ENCODE measurements at places on chromosomes 7 and 10.

- H3K27me3 ChIP-seq: no peaks in the 10 kb centered on the region
- peak within 1 kb of the TSS; percentile 35 for H3K27ac ChIP-seq
- H3K36me3 ChIP-seq: no peaks in the 10 kb centered on the region
- H3K4me1 ChIP-seq: no peaks in the 10 kb centered on the region
Measured at GRCh38 chr10:126904818-126905701, at the start of gene DOCK1. DOCK1 (plus strand) TSS chr10:126905428; CDS start chr10:126905518, 90 bp downstream.

DNA sequence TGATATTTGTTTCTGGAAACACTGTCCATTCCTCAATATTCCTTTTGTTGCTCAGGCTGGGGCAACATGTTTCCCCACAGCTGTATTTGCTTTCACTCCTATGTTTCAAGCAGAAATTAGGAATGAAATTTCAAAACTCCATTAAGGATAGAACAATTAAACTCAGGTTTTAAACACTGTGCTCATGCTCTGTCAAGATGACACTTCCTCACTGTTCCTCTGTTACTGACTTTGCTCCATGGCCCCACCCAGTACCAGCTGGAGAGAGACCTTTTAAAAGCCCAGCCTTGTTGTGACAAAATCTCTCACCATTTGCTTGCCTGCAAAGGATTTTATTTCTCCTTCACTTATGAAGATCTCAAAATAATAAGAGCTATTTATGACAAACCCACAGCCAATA, 197.4 kb downstream of the ELMO1 start:
- H3K4me1 ChIP-seq: no peaks in the 10 kb centered on the region
- no peak overlapping the region for H3K27ac ChIP-seq
- DNase-seq: no peak

DNA sequence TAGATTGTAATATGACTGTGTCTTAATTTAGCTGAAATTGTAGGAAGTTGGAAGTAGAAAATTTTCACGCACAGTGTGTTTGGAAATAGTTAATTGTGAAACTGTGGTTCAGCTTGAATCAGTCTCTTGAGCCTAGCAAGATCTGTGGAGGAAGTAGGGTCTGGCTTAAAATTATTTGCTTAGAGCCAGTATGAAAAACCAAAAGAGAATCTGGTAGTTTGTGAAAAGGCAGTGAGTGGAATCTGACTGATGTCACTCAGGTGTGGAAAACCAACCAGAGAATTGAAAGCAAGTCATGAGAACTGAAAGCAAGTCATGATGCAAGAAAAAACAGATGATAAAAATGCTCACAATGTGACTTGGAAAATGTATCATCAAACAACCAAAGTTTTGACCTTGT, 11.5 kb downstream of the LIPJ start:
- H3K4me3 ChIP-seq: no peak overlapping the region
- H3K27me3 ChIP-seq: no peaks in the 10 kb centered on the region
- H3K4me1 ChIP-seq: no peaks in the 10 kb centered on the region
- H3K36me3 ChIP-seq: no peaks in the 10 kb centered on the region
- no peak for DNase-seq

- H3K27ac ChIP-seq: no peak overlapping the region
- H3K4me1 ChIP-seq: peaks cover 4% of the 10 kb centered on the region
- DNase-seq: no peak
- H3K27me3 ChIP-seq: no peaks in the 10 kb centered on the region
- no peaks in the 10 kb centered on the region for H3K36me3 ChIP-seq
- H3K4me3 ChIP-seq: no peak overlapping the region
Measured at GRCh38 chr10:48651839-48652238, 32.8 kb upstream of the WDFY4 start.

- no peak overlapping the region for H3K4me3 ChIP-seq
- no peaks in the 10 kb centered on the region for H3K27me3 ChIP-seq
- H3K36me3 ChIP-seq: no peaks in the 10 kb centered on the region
Measured at GRCh38 chr10:58888957-58889356, 287.5 kb upstream of the PHYHIPL start.

DNA sequence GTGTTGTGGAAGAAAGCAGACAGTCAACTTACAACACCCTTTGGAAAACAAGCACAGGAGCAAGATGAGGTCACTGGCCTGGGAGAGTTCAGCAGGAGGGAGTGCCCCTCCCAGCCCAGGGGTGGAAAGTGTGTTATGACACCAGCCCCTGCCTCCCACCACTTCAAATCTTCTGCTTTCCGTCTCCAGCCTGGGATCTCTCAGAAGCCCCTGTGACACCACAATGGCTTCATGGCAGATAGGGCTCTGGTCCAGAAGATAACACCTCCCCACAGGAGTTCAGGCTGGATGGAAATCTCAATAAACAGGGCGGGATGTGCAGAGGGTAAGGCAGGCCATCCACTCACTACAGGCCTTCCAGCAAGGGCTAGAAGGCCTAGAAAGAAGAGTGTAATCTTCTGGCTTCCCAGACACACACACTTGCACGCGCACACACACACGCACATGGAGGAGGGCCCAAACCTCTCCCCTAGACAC, 48.7 kb upstream of the ZMIZ1 start:
- H3K27me3 ChIP-seq: no peaks in the 10 kb centered on the region
- no peak overlapping the region for H3K27ac ChIP-seq
- no peaks in the 10 kb centered on the region for H3K4me1 ChIP-seq
- no peaks in the 10 kb centered on the region for H3K36me3 ChIP-seq

- no peaks in the 10 kb centered on the region for H3K27me3 ChIP-seq
- H3K36me3 ChIP-seq: no peaks in the 10 kb centered on the region
- DNase-seq: no peak
- H3K4me1 ChIP-seq: no peaks in the 10 kb centered on the region
- H3K27ac ChIP-seq: no peak overlapping the region
- no peak overlapping the region for H3K4me3 ChIP-seq
Measured at GRCh38 chr7:138649506-138649905, 51.7 kb downstream of the SVOPL start.

- no peaks in the 10 kb centered on the region for H3K27me3 ChIP-seq
- no peak for DNase-seq
- H3K27ac ChIP-seq: no peak overlapping the region
Measured at GRCh38 chr10:33533612-33534011, 199.1 kb upstream of the NRP1 start.

DNA sequence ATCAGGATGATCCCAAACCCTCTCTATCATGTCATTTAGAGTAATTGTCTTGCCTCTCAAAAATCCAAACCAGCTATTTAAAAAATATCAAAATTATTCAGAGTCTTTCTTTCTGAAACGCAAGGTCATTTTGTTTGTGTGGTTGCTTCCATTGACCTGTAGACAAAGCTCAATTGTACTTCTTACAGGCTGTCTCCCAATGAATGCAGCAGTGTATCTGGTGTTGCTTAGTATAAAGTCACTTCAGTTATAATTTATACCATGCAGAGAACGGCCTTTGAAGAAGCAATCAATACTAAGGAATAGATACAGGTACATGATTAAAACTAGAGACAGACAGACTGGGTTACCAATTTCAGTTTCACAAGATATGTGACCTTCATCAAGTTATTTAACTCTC, 80.9 kb downstream of the DOCK4 start:
- no peaks in the 10 kb centered on the region for H3K4me1 ChIP-seq
- H3K27me3 ChIP-seq: no peaks in the 10 kb centered on the region
- H3K4me3 ChIP-seq: no peak overlapping the region
- H3K27ac ChIP-seq: no peak overlapping the region

GRCh38 chr10:103510791-103511752, 17.6 kb downstream of the NEURL1 start:
- H3K4me1 ChIP-seq: no peaks in the 10 kb centered on the region
- no peaks in the 10 kb centered on the region for H3K36me3 ChIP-seq
- no peak overlapping the region for H3K27ac ChIP-seq
- DNase-seq: peak; percentile 26
- H3K4me3 ChIP-seq: no peak overlapping the region

- H3K27ac ChIP-seq: no peak overlapping the region
- no peaks in the 10 kb centered on the region for H3K27me3 ChIP-seq
- no peak overlapping the region for H3K4me3 ChIP-seq
- H3K36me3 ChIP-seq: no peaks in the 10 kb centered on the region
Measured at GRCh38 chr10:48697821-48698764, 13.4 kb downstream of the WDFY4 start.

DNA sequence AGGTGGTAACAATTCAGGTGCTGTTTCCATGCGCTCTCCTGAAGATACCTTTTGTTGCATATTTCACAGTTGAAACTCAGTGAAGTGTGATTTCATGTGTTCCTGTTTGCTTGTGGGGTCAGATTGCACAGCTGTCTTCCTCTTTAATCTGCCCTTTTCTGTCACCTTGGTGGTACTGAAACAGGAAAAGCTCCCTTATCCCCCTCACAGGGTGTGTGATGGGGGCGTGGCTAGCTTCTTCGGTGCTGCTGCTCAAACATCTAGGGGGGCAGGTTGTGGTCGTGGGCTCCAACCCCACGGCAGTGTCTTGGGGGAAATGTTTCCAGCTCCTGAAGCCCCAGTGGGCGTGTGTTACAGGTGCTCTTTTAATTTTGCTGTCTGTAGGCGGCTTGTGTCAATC, 107.4 kb upstream of the KLF14 start:
- H3K4me1 ChIP-seq: no peaks in the 10 kb centered on the region
- DNase-seq: no peak
- H3K4me3 ChIP-seq: no peak overlapping the region
- H3K36me3 ChIP-seq: no peaks in the 10 kb centered on the region
- no peak overlapping the region for H3K27ac ChIP-seq

- H3K27me3 ChIP-seq: no peaks in the 10 kb centered on the region
- DNase-seq: no peak
- H3K4me3 ChIP-seq: no peak overlapping the region
- H3K36me3 ChIP-seq: no peaks in the 10 kb centered on the region
- H3K4me1 ChIP-seq: no peaks in the 10 kb centered on the region
- no peak overlapping the region for H3K27ac ChIP-seq
Measured at GRCh38 chr10:18577823-18578685, 73.3 kb downstream of the NSUN6 start.

- no peaks in the 10 kb centered on the region for H3K27me3 ChIP-seq
- H3K4me1 ChIP-seq: no peaks in the 10 kb centered on the region
- no peaks in the 10 kb centered on the region for H3K36me3 ChIP-seq
- no peak overlapping the region for H3K27ac ChIP-seq
- no peak for DNase-seq
- no peak overlapping the region for H3K4me3 ChIP-seq
Measured at GRCh38 chr7:115889669-115889984, 140.9 kb downstream of the TFEC start.

GRCh38 chr10:11680496-11680895, 61.7 kb upstream of the ECHDC3 start:
- H3K27ac ChIP-seq: no peak overlapping the region

- no peak overlapping the region for H3K27ac ChIP-seq
- H3K4me1 ChIP-seq: no peaks in the 10 kb centered on the region
- no peak for DNase-seq
- H3K4me3 ChIP-seq: no peak overlapping the region
- no peaks in the 10 kb centered on the region for H3K27me3 ChIP-seq
Measured at GRCh38 chr7:82506208-82506607, 62.6 kb upstream of the CACNA2D1 start.

DNA sequence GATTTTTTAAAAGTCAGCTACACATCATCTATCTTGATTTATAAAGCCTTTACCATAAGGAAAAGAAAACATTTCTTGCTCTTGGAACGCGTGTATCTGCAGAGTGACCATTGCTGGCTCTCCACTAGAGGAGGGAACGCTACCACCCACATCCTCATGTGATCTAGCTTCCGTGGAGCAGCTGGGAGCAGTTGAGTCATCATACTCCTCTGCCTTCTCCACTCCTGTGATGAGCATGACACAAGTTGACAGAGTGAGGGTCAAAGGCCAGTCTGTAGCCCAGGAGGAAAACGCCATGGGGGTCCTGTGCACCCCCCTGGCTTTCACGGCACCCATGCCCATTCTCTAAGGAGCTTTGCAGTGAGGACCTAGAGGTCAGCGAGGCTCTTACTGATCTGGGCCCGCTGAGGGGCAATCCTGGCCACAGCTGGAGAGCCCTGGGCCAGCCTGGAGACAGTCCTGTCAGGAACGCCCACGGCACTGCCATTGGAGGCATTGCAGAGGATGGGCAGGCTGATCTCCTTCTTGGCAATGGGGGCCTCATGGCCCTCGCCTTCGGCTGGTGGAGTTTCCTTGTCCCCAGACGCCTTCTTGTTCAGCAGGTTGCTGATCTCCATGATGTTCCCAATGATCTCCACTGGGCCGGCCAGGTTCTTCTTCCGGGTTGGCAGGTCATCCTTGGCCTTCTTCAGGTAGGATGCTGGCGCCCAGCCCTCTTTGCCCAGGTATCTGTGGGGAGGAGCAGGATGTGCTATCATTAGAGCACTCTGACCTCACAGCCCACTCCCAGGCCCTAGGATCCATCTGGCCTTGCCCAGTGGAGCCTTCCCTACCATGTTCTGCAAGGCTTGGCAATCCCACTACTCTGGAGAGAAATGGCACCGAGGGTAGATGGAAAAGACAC, 119.2 kb downstream of the NEURL1 start:
- no peaks in the 10 kb centered on the region for H3K27me3 ChIP-seq
- no peak for DNase-seq
- H3K4me1 ChIP-seq: no peaks in the 10 kb centered on the region
- H3K27ac ChIP-seq: no peak overlapping the region
- H3K36me3 ChIP-seq: peaks cover 5% of the 10 kb centered on the region
- H3K4me3 ChIP-seq: no peak overlapping the region

DNA sequence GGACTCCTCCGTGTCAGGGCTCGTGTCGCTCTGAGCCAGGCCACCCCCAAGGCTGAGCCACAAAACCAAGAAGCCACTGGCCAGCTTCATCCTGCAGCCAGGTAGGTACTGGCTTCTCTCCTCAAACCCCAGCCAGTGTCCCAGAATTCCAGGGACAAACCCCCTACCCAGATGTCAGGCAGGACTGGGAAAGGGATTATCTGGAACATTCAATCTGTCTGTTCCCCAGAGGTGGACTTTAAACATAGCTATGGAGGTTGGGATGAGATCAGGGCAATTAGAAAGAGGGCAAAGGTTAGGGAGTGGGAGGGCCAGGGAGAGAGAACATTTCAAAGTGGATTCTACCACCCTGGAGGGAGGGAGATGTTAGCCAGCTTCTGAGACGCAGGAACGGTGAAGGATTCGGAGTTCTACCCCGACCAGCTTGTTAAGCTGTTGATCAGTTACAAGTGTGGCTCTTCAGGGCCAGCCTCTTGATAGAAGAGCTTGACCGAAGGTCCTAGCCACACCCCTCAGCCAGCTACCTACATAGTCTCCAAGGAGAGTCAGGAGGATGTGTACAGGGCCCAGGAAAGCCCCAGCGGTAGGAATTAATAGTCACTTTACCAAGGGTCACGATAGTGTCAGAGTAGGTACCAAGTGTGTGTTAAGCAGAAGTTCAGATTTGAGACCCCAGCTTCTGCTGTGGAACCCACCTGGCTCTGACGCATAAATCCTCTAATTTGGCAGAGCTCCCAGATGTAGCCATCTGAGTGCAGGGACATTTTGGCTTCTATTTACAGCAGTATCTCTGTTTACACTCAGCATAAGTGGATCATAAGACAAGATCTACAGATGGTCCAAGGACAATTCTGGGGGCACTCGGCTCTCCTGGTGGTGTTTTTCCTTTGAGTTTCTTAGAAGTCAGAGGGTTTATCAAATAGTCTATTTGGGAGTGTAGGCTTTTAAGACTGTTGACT, at the start of gene PLA2G12B:
Gene PLA2G12B, minus strand, starts transcription at position 211 of the 959 bp plus-strand sequence. Its CDS starts 121 bp downstream, at position 90.
- DNase-seq: peak; percentile 18
- no peak within 1 kb of the TSS for H3K4me3 ChIP-seq
- H3K36me3 ChIP-seq: no peaks in the 10 kb centered on the region
- no peaks in the 10 kb centered on the region for H3K27me3 ChIP-seq
- H3K4me1 ChIP-seq: no peaks in the 10 kb centered on the region
- peak within 1 kb of the TSS; percentile 71 for H3K27ac ChIP-seq

All from kidney (tissue), 22 donors.